Stimulated activated CD4-positive, alpha-beta T cell treated with anti-CD3 and anti-CD28 coated beads, Interleukin-15, amount 100 ng/mL, for 1 hour (primary cell): ENCODE measurements at places on chromosomes 16 and 17.

DNA sequence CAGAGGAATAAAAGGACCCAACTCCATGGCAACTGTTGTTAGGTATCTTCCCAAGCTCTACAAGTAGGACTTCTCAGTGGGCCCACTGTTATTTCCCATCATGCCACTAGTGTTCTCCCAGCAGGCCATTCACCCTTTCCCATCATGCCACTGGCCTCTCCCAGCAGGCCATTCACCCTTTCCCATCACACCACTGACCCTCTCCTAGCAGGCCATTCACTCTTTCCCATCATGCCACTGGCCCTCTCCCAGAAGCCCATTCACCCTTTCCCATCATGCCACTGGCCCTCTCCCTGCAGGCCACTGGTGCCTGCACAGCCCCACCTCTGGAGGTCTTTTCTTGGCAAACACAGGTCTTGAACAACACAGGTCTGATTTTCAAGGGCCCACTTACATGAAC is 36.3 kb downstream of the IFT140 start:
- no peak for DNase-seq

GRCh38 chr17:28125526-28126378 is 83.3 kb downstream of the NLK start:
- DNase-seq: no peak

- no peak for DNase-seq
These were observed 74.0 kb downstream of the ENGASE start for GRCh38 chr17:79148584-79148983.

- no peak for DNase-seq
These were observed 64.6 kb upstream of the CRHR1 start for GRCh38 chr17:45719335-45720071.

DNA sequence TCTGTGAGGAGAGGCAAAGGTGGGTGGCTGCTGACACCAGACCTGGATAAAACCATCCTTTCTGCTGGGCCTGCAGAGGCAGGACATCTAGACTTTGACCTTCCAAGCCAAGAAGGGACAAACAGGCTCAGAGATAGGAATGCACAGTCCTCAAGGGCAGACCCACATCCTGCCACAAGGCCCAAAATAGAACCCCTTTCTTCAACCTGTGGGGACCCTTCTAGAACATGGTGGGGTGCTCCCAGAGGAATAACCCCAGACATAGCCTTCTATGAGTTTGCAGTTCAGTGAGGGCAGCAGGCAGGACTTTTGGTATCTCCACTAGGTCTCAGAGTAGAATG is 3.8 kb upstream of the CBFB start:
- no peak for DNase-seq

DNA sequence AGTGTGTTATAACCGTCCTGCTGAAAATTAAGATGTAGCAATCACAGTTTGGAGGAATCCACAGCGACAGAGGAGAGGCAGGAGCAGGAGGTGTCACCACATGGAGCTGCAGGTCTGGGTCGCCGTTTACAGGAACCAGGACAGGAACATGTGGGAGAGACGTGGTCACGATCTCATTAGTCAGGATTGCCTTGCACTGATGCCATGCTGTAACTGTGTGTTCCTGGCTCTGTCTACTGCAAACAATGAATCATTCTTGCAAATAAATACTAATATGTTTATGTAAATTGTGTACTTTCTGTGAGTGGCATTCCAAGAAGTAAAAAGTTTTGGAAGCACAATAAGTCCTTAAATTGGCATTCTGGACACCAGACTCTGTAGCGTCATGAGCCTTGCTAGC is 271.8 kb downstream of the CPPED1 start:
- DNase-seq: no peak

- DNase-seq: no peak
These were observed 3.0 kb downstream of the PRR29 start for GRCh38 chr17:64001091-64001579.

GRCh38 chr17:11589716-11590115 is 8.6 kb upstream of the DNAH9 start:
- no peak for DNase-seq

GRCh38 chr16:66551348-66551759 is 1.0 kb upstream of the CKLF start:
- DNase-seq: peak; percentile 35

DNA sequence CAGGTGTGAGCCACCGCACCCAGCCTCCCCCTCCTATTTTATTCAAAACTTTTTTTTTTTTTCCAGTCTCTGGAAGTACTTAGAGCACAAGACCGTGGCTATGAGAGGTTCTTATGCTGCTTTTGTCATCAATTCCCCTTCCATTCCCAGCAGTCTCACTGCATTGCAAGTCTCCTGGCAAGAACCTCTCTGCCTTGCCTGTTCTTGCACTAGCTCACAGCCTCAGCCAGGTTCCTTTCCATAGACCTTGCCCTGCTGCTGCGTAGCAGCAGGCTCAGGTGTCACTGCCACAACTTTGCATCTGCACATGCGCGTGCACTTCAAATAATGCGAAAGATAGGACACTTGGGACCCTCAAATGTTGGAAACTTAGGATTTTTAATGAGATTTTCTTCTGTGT is 15.6 kb downstream of the ATP6V0A1 start:
- DNase-seq: no peak

GRCh38 chr17:12537436-12537835 is 128.3 kb upstream of the MYOCD start:
- DNase-seq: no peak

DNA sequence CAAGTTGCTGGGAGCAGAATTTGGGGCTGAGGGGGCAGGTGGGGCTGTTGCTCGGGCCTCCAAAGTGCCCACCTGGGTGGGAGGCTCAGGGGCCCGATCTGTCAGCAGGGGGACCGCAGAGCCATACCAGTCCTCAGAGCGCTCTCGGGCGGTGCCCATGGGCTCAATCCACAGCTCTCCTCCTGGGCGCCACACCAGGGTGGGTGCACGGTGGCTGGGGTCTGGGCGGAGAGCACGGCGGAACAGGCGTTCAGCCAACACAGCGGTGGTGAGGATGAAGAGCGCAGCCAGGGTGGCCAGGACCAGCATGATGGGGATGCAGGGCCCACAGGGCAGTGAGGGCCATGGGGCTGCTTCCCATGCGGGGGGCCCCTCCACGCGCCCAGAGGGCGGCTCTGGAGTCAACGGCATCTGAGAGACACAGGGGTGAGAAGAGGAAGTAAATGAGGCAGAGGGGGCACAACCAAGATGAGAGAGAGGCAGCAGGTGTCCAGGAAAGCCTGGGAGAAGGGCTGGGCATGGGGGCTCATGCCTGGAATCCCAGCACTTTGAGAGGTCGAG is 1.2 kb downstream of the C16orf54 start:
- DNase-seq: no peak

GRCh38 chr17:2892305-2892971 is 96.2 kb downstream of the RAP1GAP2 start:
- DNase-seq: no peak

DNA sequence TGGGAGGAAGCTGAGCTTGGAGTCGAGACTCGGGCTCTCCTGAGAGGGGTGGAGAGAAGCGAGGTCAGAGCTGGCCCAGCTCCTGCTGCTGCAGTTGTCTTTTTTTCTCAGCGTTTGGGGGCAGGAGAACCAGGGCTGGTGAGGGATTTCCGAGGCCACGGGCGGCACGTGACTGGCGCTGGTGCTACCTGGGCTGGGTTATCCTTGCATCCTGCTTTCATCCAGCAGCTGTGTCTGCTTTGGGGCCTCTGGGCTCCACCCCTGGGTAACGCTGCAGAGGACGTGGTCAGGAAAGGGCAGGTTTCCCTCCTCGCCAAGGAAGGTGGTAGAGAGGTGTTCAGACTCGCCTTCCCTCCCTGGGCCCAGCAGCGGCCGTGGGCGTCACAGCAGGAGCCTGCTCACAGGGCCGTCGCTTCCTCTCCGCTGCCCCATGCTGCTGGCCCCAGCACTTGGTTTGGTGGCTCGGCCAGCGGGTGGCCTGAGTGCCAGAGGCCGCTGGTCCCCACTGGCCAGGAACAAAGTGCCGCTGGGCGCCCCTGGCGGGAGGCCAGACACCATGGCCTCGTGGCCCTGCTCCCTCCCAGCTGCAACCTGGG is 22.5 kb downstream of the GSE1 start:
- DNase-seq: no peak

DNA sequence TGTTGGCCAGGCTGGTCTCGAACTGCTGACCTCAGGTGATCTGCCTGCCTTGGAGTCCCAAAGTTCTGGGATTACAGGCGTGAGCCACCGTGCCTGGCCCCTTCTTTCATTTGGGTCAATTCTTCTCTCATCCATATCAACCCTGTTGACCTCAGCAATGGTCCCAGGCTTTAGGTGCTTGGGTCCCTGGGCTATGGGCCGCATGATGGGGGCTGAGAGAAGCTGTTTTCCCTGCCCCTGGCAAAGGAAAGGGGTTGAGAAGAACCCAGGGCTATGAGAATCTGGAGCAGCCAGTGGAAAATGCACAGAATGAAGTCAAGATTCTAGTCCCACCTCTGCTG is 90.2 kb upstream of the TOB1 start:
- DNase-seq: no peak

GRCh38 chr16:49717689-49718088 is 138.2 kb downstream of the ZNF423 start:
- no peak for DNase-seq

DNA sequence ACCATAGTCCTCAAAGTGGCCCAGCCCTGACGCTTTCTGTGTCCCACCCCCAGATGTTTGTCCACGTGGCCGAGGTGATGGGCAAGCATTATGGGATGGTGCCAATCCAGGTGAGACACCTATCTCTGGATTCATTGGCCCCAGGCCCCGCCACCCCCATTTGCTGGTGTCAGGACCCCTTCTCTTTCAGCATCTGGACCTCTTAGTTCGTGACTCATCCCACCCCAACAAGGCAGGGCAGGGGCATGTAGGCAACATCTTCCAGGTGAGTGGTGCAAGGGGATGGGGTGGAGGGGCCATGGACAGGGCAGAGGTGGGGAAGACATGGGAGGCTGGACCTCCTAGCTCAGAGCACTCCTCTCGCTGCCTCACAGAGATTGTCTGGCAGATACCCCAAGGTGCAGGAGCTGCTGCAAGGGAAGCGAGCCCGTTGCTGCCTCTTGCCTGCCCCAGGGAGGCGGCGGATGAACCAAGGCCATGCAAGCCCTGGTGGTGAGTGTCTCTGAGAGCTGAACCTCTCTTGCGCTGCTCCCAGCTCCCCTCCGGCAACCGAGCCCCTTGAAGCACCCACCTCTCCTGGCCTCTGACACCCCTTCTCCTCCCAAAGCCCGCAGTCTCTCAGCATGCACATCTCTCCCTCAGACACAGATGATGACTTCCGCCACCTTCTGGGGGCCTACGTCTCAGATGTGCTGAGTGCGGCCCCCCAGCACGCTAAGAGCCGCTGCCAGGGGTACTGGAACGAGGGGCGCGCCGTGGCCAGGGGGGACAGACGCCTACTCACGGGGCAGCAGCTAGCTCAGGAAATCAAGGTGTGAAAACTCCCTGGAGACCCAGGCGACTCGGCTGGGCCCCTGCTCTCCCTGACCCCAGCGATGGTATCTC is 3.6 kb downstream of the RNF112 start:
- DNase-seq: no peak

DNA sequence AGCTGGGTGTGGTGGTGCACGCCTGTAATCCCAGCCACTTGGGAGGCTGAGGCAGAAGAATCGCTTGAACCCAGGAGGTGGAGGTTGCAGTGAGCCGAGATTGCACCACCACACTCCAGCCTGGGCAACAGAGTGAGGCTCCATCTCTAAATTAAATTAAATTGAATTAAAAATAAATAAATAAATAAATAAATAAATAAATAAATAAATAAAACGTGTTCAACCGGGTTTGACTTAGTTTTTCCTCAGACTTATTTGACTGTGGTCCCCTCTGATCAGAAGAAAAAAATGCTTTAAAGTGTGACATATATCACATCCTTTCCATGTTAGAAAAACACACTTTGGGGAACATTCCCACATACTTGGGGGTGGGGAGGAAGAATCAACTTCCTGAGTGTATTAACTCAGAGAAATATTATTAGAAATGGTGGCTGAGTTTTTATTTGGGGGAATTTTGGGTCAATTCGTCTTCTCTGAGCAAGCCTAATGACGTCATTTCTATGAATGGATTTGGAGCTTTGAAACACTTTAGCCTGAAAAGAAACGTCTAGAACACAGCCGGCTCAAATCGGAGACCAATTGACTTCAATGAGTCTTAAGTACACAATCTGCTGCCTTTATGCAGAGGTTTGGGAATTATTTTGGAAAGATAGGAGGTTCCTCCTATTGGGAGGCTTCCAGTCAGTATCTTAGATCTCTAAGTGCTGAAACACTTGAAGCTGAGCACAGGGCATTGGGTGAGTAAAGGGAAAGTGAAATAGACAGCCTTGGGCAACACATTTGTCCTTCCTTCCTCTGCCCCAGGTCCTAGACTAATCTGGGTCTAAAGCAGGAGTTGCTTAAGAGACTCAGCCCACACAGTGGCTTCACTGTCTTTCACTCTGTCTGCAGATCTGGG is 132.6 kb downstream of the PITPNC1 start:
- DNase-seq: no peak

DNA sequence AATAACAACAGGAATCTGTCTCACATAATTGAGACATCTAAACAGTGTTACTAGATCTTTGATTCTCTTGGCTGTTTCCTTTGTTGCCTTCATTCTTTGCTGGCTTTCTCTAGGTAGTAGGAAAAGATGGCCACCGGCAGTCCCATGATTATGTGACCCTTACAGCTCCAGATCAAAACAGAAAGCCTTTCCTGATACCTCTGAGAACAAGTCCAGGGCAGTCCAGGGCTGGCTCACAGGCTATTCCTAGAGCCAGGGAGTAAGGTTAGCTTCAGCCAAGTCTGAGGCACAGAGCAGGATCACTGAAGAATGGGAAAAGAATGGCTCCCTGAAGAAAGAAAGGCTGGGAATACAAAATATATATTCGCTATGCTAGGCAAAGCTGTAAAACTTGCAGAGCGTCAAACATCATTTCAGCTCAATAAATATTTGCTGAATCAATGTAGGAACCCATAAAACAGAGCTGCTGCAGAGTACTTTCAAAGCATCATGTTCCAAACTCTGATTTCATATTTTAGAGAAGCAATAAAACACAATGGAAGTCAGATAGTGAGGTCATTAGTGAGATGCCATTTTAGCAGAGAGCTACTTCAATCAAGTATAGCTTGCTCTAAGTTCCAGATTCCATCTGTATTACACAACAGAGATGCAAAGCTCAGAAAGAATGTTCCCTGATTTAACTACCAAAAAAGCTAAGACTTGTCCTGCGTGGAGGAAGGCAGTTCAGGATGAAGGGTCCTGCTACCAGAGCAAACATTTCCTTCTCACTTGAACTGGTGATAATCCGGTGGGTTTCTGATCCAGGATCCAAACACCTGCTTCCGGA is 23.4 kb downstream of the ADAT1 start:
- no peak for DNase-seq

- DNase-seq: no peak
These were observed 22.7 kb upstream of the ATP5MC1 start for GRCh38 chr17:48869821-48870318.

- no peak for DNase-seq
These were observed 426.1 kb upstream of the DYNLRB2 start for GRCh38 chr16:80114699-80115098.
